ENCODE measurements at places on chromosomes 16 and 17. TPM values are rescaled to one million over a fixed set of nuclear protein-coding genes. Genes with fewer than 3 reads are reported as not detected.

Gene PKMYT1
- 3.8 TPM for total RNA-seq

GRCh38 chr17:28744972-28745785 lies 1.4 kb downstream of the TRAF4 start:
- peak overlapping the region; percentile 93 for H3K4me3 ChIP-seq
- H3K27me3 ChIP-seq, result no peaks in the 10 kb centered on the region
- H3K27ac ChIP-seq, result peak overlapping the region; percentile 84
- no peak for DNase-seq

- no peaks in the 10 kb centered on the region for H3K36me3 ChIP-seq
- peak overlapping the region; percentile 17 for H3K4me3 ChIP-seq
- H3K27me3 ChIP-seq, result peaks cover 8% of the 10 kb centered on the region
- DNase-seq, result no peak
- peak overlapping the region; percentile 71 for H3K27ac ChIP-seq
Observed at GRCh38 chr17:33964344-33964979, 290.6 kb upstream of the CCL2 start.

- H3K27me3 ChIP-seq, result no peaks in the 10 kb centered on the region
- DNase-seq, result no peak
- H3K27ac ChIP-seq, result peak overlapping the region; percentile 90
- H3K36me3 ChIP-seq, result peaks cover 60% of the 10 kb centered on the region
- peaks cover 80% of the 10 kb centered on the region for H3K4me1 ChIP-seq
Observed at GRCh38 chr17:78174870-78175642, 6.7 kb downstream of the SYNGR2 start.

DNA sequence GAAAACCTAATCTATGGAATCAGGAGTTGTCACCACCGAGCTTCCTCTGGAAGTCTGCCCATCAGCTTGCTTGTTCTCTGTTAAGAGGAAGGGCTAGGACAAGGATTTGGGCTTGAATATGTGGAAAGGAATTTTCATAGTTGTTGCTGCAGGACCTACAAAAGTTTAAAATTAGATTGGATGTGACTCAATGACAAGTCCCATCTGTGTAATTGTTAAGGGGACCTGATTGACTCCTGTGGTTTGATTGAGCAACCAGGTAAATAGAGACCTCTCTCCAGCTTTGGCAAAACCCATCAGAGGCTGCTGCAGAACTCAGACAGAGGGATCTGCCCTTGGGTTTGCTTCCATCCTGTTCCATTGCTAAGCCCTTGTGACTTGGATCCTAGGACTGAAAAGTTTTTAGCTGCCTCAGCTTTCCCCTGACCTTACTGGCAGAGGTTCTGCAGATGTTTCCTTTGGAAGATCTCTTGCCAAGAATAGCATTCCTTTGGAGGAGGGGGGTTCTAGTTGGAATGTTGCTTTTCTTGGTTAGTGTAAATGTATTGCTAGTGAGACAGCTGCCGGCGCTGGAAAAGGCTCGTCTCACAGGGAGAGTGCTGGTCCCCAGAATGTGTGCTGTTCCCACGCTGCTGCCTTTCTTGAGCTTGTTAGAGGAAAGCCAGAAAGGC lies 50.0 kb downstream of the SF3B3 start:
- DNase-seq, result no peak
- peaks cover 4% of the 10 kb centered on the region for H3K4me1 ChIP-seq
- H3K4me3 ChIP-seq, result no peak overlapping the region
- no peaks in the 10 kb centered on the region for H3K27me3 ChIP-seq
- H3K27ac ChIP-seq, result no peak overlapping the region
- H3K36me3 ChIP-seq, result peaks cover 65% of the 10 kb centered on the region

Measured in activated B cell treated with CpG ODN at 0.5 μM for 24 hours (primary cell).